ENCODE measurements at places on chromosomes 2 and 18. TPM values are rescaled to one million over a fixed set of nuclear protein-coding genes. Genes with fewer than 3 reads are reported as not detected.

- no peak for DNase-seq
These were observed 177.9 kb upstream of the NABP1 start for GRCh38 chr2:191499874-191500565.

GRCh38 chr2:31107591-31108300, 30.5 kb downstream of the GALNT14 start:
- no peak for DNase-seq

DNA sequence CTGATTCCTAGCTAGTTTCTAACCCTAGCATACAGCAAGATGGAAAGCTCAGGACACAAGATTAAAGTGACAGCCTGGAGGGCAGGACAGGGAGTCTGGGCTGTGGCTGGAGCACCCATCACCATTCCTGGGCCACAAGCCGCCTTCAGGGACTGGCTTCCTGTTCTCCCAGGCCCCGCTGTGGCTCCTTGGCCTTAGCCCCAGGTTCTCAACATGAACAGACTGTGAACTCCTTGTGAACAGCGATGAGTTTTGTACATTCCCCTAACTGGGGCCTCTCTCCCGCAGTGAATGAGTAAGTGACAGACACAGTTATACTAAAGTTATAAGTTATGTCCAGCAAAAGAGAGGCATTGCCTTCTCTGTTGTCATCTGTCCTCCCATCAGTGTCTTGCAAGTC, 35.9 kb upstream of the SLC14A1 start:
- DNase-seq = no peak

DNA sequence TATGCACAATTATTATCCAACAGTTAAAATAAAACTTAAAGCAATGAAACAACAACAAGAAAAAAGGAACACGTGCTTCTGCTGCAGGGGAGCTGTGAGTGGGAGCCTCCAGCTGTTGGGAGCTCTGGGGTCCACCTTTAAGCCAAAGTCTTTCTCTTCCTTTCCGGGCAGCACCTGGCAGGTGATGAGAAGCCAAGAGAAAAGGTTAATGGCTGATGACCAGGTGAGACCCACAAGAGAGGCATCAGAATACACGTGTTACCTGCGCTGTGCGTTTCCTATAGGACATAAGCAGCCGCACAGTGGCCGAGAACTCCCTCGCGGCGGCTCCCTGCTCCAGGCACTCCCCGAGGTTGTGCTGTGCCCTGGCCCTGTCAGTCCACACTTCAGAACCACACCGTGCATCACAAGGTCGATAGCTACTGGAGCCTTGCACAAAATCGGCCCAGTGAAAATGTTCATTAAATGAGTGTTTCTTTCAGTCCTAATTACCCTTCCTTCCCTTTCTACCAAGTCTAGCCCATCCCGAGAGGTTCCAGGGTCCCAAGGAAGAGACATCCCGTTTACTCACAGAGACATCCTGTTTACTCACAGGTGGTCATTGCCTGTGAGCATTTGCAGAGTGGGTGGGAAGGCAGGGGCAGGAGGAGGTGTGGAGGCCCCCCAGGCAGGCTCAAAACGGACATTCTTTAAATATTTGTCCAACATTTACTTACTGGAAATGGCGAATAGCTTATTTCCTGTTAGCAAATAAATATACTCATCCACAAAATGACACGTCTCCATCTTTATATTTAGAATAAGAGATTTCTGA, 44.9 kb upstream of the ASB18 start:
- DNase-seq = no peak

HMSD gene
- total RNA-seq = 0.12 TPM

GAREM1 gene
- 10.4 TPM for total RNA-seq

STARD6 gene
- not detected for total RNA-seq

CRYBA2 gene
- not detected for total RNA-seq
